Activated naive CD8-positive, alpha-beta T cell treated with anti-CD3 and anti-CD28 coated beads, Interleukin-2, amount 10 ng/mL, durations not matched to agents 7 days and 5 days (primary cell): ENCODE measurements at places on chromosomes 13 and 19. TPM values are rescaled to one million over a fixed set of nuclear protein-coding genes. Genes with fewer than 3 reads are reported as not detected.
A peak's percentile ranks its signal among the peaks of the same experiment; 100 is the strongest.

DPF1 gene
- total RNA-seq: 0.14 TPM

GRCh38 chr13:57899096-57899495, 267.6 kb downstream of the PCDH17 start:
- H3K27ac ChIP-seq: no peak overlapping the region
- H3K27me3 ChIP-seq: no peaks in the 10 kb centered on the region
- H3K4me3 ChIP-seq: no peak overlapping the region
- DNase-seq: no peak

DNA sequence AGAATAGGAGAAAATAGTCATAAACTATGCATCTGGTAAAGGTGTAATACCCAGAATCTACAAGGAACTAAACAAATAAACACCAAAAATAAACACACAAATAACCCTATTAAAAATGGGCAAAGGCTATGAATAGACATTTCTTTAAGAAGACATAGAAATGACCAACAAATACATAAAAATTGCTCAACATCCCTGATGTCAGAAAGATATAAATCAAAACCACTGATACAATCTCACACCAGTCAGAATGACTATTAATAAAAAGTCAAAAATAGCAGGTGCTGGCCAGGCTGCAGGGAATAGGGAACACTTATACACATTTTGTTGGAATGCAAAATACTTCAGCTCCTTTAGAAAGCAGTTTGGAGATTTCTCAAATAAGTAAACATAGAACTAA, 352.1 kb upstream of the SLITRK1 start:
- no peak overlapping the region for H3K4me3 ChIP-seq
- H3K36me3 ChIP-seq: no peaks in the 10 kb centered on the region
- no peaks in the 10 kb centered on the region for H3K27me3 ChIP-seq
- no peak for DNase-seq

DNA sequence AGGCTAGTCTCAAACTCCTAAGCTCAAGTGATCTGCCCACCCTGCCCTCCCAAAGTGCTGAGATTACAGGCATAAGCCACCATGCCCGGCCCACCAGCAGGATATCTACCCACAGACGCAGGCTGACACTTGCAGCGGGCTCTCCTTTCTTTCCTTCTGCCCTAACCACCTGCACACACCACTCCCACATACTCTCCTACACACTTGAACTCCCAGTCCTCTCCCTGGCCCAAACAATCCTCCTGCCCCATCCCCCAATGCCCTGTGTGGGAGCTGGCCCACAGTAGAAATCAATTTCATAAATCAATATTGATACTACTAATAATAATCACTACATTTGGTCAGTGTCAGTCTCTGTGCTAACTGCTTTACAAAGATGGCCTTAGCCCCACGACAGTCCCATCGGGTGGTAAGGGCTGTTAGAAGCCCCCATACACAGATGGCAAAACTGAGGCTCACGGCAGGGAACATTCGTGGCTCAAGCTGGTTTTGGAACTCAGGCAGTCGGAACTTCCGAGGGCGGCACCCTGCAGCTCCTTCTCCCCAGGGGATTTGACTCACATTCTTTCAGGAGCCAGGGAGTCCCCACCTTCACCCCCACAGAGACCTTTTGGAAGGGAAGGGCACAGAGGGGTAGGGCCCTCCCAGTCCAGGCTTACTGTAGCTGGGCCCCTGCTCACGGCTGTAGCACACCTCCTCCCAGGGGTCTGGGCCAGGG, 3.4 kb upstream of the DPF1 start:
- peaks cover 72% of the 10 kb centered on the region for H3K27me3 ChIP-seq
- H3K36me3 ChIP-seq: peaks cover 1% of the 10 kb centered on the region
- peak overlapping the region; percentile 11 for H3K4me3 ChIP-seq

RUVBL2 gene
- 76.1 TPM for total RNA-seq

LHB gene
- not detected for total RNA-seq

CGB5 gene
- total RNA-seq: not detected

DNA sequence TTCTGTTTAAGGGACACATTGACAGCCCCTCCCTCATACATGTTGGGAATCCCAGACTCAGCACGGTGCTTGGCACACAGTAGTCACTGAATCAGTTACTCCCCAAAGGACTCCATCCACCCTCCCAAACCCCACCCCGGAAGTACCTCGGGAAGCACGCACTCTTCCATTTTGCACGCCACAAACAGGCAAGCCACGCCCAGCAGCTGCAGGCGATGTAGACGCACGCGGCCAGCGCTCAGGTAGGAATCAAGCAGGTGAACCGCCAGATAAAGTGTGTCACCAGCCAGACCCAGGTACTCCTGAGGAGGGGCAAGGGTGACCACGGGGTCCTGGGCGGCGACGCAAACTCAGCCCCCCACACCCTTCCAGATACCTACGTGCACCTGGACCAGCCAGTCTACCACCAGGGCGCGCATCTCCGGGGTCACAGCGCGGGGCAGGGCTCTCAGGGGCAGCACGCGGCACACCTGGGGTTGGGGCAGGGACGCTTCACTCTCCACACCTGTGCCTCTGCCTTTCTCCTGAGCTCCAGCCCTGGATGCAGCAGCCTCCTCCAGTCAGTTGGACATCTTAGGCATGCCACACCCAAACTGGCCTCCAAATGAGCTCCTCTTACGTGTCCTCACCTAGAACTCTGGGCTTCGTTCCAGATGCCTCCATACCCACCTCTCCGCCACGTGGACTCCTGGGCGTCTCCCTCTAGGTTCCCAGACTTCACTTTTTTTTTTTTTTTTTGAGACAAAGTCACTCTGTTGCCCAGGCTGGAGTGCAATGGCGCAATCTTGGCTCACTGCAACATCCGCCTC, 1.9 kb downstream of the CCNP start:
- H3K27ac ChIP-seq: no peak overlapping the region
- H3K27me3 ChIP-seq: peaks cover 64% of the 10 kb centered on the region
- DNase-seq: no peak
- H3K4me1 ChIP-seq: peaks cover 23% of the 10 kb centered on the region

GRCh38 chr13:32079587-32079986, 48.0 kb downstream of the FRY start:
- DNase-seq: no peak
- no peaks in the 10 kb centered on the region for H3K36me3 ChIP-seq
- no peak overlapping the region for H3K27ac ChIP-seq
- no peaks in the 10 kb centered on the region for H3K4me1 ChIP-seq
- H3K4me3 ChIP-seq: no peak overlapping the region

DNA sequence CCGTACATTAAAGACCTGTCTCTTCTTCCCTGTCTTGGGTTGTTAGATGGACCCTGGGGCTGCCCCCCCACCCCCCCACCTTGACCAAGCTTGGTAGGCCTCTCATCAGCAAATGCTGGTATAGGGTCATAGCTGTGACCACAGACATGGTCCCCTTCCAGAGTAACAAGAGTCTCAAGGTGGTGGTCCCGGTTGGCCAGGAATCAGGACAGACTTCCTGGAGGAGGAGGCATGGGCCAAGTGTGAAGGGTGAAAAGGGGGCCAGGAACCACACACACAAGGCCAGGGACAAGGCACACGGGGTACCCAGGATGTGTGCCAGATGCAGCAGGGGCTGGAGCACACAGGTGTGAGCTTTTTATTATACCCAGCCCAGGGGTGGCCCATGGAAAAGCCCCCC, 1.1 kb upstream of the MRI1 start:
- H3K27ac ChIP-seq: peak overlapping the region; percentile 62
- DNase-seq: no peak
- H3K36me3 ChIP-seq: peaks cover 10% of the 10 kb centered on the region
